ENCODE measurements at places on chromosomes 12 and 14. TPM values are rescaled to one million over a fixed set of nuclear protein-coding genes. Genes with fewer than 3 reads are reported as not detected.

DNA sequence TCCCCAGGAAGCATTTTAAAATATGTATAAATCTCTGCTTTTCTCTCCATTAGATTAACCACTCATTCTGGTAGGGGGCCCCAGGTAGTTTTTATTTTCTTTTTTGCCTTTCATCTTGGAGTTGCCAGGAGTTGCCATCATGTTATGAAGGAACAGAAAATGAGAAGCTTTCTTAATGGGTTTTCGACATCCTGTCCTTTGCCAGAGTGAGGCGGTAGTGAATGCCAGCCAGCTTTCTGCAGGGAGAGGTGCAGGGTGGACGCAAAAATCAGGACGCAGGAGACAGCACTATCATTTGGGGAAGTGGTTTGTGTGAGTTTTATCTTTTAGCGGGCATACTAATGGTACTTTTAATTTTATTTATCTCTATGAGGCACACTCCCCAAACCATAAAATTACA is 1.7 kb downstream of the RASSF8 start:
- no peak for DNase-seq

- DNase-seq: no peak
These were observed 8.5 kb upstream of the SYNJ2BP start for GRCh38 chr14:70425354-70425753.

GRCh38 chr14:80933686-80934085 is 7.9 kb downstream of the CEP128 start:
- no peak for DNase-seq

DNA sequence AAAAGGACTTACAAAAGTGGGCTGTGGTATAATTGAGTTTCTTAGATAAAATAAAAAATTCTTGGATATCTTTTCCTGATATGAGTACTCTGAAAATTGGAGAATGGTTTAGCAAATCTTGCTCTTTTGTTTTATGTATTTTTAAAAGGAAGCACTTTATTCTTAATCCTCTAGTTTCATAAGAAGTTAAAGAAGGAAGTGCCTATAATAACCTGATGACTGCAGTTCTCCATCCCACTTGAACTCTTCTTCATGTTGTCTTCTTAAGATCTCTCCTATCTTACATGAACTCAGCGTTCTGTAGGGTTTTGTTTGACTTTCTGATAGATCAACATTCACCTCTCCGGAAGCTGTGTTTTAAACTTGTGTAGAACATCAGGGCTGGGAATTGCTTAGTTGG is 271.0 kb downstream of the ERC1 start:
- DNase-seq: no peak

DNA sequence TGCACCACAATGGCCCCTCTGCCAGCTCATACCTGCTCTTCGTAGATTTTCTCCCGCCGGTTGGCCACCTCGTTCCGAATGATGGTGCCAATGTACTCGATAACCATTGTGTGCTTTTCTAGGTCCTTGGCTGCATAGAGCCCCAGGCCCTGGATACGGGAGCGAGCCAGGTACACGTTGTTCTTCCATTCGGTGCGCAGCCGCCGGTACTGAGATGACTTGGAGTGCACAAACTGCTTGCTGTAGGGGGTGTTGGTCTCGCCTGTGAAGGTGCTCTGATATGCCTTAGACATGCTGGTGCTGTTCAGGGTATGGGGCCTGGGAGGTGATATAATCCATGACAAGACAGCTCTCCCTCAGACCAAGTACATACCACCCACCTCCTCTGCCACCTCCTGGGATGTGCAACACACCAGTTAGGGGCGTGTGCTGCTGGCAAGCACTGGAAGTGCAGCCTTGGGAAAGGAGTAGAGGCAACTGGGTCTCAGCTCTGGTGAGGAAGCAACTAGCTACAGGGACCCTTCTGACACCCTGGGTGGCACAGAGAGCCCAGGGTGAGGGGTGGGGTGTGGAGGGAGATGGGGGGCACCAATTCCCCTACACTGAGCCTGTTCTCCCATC is 4.1 kb upstream of the PRKAG1 start:
- no peak for DNase-seq

DNA sequence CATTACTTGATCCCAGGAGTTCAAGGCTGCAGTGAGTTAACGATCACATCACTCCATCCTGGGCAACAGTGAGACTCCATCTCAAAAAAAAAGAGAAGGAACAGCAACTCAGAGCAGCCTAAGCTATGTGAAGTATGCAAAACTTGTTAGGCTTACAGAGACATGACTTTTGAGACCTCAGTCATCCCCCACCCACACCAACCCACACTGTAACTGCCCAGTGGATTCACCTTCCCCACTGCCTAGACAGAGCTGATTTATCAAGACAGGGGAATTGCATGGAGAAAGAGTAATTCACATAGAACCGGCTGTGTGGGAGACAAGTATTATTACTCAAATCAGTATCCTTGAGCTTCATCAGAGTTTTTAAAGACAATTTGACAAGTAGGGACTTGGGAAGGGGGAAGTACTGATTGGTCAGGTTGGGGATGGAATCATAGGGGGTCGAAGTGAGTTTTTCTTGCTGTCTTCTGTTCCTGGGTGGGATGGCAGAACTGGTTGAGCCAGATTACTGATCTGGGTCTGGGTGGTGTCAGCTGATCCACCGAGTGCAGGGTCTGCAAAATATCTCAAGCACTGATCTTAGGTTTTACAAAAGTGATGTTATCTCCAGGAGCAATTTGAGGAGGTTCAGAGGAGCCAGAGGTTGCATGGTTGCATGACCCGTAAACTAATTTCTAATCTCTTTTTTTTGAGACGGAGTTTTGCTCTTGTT is 6.2 kb upstream of the WDR89 start:
- DNase-seq: no peak

Gene GPR84
- total RNA-seq: not detected

Gene DPF3
- total RNA-seq: 3.2 TPM
